ENCODE measurements at places on chromosomes 7 and 10.

DNA sequence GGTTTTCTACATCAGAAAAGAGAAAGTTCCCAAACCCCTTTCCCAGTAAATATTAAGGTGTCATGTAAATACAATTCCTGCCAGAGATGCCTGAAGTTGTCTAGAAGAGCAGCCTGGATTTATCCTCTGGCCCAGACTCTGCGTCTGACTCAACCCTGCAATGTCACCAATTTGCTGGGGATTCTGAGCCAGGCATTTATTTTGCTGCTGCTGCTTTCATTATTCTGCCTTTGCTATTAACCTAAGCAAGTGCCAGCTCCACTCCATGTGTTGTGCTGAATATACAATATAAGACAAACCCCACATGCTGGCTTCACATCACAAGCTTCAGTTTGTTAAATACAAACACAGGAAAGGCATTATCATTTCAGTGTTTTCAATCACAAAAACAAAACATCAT is 59.1 kb downstream of the ELAPOR2 start:
- DNase-seq, result no peak

- DNase-seq, result no peak
Observed at GRCh38 chr10:72254813-72255568, 18.7 kb upstream of the DDIT4 start.

DNA sequence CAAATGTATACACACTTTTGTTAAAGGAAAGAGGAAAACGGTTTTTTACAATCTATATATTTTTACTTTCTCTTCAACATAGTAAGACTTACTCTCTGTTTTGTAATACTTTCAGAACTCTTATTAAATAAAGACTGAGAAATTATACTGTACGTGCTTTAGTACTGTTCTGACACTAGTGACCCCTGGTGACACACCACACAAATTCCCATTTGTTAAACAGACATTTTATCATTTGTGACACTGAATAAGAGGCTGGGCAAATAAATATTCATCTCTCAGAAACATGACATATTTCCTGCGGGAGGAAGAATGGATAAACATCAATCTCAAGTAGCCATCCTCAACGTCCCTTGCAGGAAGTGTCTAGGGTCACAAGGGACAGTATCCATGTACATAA is 68.9 kb upstream of the ZNF33B start:
- no peak for DNase-seq

- DNase-seq, result no peak
Observed at GRCh38 chr10:133278577-133279265, 2.1 kb upstream of the ADAM8 start.

DNA sequence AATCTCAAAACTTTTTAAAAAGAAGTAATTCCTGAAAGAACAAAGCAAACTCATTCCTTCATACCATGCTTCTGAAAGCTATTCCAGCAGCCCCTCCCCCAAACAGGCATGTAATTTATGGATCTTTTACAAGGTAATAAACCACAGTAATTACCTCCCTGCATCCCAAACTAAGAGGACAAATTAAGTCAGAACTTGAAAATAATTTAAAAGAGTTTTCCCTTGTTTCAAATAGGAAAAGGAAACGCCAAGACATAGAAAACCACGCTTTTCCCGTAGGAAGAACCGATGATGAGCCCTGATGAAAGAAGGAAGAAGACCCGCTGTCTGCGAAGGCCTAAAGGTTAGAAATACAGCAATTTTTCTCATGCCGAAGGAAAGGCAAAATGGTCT is 8.9 kb downstream of the HOXA4 start:
- no peak for DNase-seq

GRCh38 chr7:112488264-112488552 is 7.4 kb downstream of the LSMEM1 start:
- no peak for DNase-seq

DNA sequence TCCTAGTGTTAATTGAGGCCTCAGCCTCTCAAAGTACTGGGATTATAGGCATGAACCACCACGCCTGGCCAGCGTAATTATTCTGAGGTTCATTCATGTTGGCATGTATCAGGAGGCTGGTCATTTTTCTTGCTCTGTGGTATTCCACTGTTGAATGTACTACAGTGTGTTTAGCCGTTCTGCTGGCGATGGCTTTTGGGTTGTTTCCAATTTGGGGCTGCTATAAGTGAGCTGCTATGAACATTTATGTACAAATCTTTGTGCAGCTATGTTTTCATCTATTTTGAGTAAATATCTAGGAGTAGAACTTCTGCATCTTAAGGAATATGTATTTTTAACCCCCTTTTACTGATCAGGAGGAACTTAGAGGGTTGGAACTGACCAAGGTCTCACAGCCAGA is 145.8 kb downstream of the AUTS2 start:
- no peak for DNase-seq

DNA sequence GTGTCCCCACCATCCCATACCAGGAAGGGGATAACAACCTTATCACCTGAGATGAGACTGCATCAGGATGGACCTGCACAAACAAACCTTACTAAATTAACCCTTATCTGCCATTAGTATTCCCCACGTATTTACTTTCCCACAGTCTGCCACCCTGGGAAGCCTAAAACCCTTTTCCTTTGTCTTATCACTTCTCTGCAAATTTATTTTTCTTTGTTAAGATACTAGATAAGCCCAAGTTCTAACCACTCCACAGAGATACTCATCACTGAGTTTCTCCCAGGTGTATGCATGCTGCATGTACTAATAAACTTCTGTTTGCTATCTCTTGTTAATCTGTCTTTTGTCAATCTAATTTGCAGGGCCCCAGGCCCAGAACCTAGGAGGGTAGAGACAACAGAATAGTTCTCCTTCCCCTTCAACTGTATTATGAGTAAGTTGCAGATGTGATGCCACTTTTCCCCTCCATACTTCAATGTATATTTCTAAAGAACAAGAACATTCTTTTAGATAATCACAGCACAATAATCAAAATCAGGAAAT is 66.0 kb downstream of the ELMO1 start:
- DNase-seq, result no peak

DNA sequence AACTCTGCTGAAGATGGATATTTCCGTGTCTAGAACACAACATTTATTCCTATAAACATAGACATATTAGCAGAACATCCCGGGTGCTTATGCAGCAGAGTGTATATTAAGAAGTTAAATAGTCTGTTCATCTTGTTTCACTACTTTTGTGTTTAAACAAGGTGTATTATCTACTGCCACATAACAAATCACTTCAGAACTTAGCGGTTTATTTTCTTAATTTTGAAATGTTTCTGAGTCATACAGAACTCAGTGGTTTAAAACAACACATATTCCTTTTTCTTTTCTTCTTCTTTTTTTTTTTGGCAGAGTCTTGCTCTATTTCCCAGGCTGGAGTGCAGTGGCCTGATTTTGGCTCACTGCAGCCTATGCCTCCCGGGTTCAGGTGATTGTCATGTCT is 25.8 kb downstream of the DENND10 start:
- DNase-seq, result no peak

DNA sequence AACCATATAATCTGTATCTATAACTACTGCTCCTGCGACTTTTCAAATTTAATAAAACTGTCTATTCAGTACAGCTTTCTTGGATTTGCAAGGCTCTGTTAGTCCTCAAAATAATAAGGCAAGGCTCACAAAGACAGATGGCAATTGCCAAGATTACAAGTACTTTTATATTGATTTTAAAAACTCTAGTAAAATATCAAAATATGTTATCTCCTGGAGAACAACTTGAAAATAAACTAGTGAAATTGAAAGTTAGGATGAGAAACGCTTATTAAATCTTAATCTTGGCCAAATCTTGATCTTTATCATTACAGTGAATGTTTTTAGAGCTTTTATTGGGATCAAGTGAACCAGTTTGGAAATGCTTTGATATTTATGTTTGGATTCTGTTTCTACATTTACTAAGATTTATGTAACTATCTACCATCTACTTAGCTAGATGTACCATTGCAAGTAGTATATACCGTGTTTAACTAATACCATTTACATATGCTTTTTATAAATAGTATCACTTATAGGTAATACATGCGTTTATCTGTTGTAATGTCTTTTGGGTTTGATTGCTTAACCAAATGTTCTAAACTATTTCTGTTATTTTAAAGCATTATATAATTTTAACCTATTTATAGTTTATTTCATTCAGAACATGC is 70.0 kb downstream of the CABCOCO1 start:
- no peak for DNase-seq

DNA sequence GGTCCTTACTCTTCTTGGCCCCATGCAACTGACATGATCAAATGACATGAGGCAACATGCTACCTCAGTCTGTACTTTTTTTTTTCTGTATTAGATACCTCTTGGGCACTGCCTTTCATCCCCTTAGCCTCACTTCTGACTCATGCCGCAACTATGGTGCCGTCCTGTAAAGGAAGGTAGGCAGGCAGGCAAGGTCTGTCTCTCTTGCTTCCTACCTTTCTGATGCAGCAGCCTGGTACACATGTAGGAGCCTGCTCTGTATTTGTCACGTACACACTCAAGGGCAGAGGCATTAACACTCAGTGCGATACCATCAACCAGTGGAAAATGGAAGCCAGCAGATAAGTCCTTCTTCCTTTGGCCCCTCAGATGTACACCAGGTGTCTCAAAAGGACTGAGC is 146.7 kb downstream of the ATE1 start:
- no peak for DNase-seq

GRCh38 chr10:126314863-126315493 is 73.3 kb downstream of the ADAM12 start:
- no peak for DNase-seq

- no peak for DNase-seq
Observed at GRCh38 chr7:103119791-103120291, 29.1 kb downstream of the NAPEPLD start.

- no peak for DNase-seq
Observed at GRCh38 chr7:11625669-11626068, 206.3 kb downstream of the THSD7A start.

- DNase-seq, result no peak
Observed at GRCh38 chr10:58998924-58999713, 177.3 kb upstream of the PHYHIPL start.

DNA sequence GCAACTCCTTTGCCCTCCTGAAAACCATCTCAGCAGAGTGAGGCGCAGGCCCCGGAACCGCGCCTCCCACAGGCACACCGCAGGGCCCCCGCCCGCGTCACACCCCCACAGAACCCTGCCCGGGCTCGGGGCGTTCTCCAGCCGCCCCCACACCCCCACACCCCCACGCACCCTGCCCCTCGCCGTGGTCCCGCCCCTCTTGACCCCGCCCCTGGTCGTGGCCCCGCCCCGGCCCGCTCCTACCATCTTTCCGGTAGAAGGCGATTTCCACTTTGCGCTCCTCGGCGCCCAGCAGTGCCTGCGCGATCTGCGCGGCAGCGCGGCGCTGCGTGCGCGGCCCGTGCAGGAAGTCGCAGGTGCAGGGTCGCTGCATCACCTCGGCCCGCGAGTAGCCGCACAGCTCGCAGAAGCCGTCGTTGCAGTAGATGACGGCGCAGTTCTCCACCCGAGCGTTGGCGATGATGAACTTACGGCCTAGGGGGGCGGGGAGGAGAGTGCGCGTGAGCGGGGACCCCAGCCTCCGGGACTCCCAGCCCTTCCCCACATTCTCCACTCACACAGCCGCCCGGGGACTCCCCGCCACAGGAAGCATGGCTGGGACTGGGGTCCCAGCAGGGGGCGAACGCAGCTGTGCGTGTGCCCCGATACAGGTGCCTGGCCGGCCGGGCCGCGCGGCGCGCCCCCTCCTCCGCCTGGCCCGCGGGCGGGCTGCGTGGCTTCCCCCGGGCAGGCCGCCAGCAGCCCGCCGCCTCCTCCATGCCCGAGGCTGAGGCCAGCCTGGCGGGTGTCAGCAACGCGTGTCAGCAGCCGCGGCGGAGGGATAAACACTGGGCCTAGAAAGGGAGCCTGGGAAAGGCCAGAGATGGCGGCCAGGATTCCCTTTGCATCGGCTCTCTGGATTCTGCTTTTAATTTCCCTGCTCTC is 3.4 kb downstream of the KCNH2 start:
- peak; percentile 81 for DNase-seq

DNA sequence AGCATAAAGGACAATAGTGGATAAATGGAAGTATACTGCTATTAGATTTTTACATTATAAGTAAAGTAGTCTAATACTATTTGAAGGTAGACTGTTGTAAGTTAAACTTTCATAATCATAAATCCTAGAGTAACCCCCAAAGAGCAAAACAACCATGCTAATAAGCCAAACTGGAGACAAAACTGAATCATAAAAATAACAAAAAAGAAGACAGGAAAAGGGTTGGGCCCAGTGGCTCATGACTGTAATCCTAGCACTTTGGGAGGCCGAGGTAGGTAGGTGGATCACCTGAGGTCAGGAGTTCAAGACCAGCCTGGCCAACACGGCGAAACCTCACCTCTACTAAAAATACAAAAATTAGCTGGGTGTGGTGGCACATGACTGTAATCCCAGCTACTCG is 9.7 kb downstream of the CACUL1 start:
- DNase-seq, result no peak

GRCh38 chr7:91185771-91186170 is 78.5 kb upstream of the FZD1 start:
- no peak for DNase-seq

- DNase-seq, result no peak
Observed at GRCh38 chr7:122380992-122381391, 76.4 kb upstream of the FEZF1 start.

DNA sequence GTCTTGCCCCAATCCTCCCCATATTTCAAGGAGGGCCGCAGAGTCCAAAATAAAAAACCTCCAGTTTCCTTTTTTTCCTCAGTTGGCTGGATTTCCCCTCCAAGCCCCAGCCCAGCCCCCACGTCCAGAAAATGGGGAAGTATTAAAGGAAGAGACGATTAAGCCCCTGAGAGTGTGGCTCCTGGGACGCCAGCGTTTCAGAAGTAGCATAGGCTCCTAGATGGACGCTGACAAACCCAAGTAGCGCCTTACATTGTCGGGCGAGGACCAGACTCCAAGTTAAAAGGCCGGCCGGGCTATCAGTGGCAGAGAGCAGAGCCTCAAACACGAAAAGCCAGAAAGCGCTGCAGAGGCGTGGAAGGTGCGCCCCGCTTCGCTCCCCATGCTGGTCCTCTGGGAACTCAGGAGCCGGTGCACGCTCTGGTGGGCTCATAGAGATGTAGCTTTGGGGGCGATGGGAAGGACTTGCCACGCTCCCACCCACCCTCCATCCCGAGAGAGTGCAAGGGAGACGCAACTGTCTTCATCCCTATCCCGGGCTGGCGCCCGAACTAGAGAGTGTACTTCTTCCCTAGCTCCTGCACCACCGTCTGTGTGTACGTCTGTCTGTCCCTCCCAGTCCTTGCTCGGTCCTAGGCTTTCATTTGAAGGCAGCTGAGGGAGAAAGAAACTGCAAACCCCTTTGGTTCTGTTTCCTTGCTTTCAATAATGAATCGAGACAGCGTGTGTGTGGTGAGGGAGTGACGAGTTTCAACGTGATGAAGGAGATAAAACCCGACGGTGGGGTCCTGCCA is 6.3 kb upstream of the EMX2 start:
- no peak for DNase-seq

- no peak for DNase-seq
Observed at GRCh38 chr10:48932831-48933664, 6.6 kb downstream of the LRRC18 start.
